Bone marrow (tissue), 2 donors: ENCODE measurements at places on chromosomes 4 and X.

- no peak for DNase-seq
Measured at GRCh38 chr4:6442555-6442954, 29.9 kb downstream of the PPP2R2C start.

GRCh38 chrX:16187024-16187760 lies 19.9 kb downstream of the MAGEB17 start:
- DNase-seq = no peak

DNA sequence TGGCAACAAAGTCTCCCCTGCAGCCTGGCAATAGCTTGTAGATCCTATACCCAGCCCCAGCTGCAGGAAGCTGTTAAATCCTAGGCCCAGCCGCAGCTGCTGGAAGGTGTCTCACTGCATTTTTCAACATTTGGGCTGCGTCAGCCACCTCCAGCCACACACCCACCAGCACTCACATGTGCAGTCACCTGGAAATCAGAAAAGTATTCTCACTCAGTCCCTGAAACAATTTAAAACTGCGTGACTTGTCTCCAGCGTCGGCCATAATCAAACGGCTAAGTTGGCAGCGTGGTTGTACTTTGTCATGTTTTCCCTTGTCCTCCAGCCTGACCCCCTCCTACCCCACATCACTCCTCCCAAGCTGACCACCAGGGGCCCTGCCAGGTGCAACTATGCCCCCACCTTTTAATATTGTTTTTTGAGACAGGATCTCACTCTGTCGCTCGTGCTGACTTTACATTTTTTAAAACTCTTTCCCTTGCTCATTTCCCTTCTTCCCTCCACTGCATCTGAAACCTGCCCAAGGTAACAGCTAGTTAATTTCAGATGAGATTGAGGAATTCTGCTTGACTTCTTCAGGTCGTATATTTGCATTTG lies 97.2 kb upstream of the FRG1 start:
- no peak for DNase-seq

- no peak for DNase-seq
Measured at GRCh38 chrX:67725471-67725870, 181.7 kb downstream of the AR start.

DNA sequence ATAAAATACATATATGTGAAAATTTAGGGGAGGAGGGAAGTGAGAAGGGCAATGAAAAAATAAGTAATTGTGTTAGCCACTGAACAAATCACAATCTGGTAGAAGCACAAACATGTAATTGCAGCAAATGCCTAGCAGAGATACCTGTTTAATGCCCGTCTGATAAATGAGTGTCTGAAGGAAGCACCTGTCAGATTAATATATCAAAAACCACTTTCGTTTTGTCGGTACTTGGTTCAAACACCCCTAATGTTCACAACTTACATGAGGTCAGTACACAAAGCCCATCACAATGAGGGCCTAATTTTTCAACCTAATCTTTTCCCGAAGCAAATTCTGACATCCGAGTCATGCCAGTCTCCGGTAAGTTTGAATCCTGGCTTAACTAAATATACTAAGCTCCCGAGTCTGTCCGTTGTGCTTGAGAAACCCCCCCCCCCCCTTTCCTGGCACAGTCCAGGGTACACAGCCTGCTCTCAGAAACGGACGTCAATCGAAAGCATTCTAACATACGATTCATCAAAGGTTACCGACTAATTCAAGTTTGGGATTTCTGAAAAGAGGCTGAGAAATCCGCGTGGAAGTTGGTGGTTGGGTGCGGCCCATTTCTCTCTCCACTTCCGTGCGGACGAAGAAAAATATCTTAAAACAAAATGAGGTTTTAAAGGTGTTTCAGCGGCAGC lies 758 bp downstream of the SDAD1 start:
- DNase-seq = no peak

DNA sequence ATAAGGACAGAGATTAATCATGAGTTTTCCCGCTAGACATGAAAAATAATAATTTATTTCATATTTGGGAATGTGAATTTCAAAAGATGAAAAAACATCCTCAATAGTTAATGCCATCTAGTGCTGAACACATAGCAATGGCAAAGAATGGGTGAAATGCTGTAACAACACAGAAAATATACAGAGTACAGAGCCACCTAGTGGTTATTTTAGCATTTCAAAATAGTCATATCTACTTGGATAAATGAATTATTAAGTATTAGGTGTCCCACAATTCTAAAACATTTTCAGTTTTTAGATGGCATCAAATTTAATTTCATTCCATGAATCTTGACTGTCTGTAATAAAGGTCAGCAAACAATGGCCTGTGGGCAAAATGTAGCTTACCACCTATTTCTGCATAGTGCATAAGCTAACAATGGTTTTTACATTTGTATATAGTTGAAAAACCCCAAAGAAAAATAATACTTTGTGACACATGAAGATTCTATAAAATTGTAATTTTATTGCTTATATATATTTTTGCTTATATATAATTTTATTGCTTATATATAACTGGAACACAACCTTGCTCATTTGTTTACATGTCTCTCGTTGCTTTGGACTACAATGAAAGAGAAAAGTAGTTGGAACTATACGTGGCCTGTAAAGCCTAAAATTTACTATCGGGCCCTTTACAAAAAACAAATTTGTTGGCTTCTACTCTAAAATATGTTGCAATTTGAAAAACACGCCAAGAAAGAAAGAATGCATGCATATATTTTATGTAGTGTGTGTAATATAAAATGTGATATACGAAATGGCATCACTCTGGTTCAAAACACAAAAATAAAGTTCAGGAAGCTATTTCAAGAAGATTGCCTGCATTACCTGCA lies 99.1 kb upstream of the FAM47C start:
- no peak for DNase-seq

DNA sequence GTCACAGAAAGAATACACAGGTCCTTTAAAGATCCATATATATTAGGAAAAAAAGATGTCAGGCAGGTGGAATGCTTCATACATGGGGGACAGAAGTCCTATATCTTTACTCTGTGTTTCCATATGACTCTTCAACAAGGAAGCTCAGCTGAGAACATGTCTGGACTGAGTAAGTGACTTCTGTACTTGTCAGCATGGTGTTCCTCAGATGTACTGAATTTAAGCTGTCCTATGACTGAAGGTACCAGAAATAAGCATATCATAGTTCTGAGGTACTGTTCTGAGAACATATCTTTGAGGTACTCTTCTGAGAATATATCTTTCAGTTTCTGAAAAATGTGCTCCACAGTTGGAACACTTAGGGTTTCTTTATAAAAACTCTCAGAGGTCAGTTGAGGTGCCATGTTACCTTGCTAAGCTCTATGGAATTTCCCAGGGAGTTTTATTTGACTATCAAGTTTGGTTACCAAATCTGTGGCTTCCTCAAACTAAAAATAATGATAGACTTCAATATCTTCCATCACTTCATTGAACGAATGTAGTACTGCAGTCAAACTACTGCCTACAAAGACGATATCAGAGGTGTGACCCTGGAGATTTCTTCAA lies 597.2 kb upstream of the GNPDA2 start:
- no peak for DNase-seq

DNA sequence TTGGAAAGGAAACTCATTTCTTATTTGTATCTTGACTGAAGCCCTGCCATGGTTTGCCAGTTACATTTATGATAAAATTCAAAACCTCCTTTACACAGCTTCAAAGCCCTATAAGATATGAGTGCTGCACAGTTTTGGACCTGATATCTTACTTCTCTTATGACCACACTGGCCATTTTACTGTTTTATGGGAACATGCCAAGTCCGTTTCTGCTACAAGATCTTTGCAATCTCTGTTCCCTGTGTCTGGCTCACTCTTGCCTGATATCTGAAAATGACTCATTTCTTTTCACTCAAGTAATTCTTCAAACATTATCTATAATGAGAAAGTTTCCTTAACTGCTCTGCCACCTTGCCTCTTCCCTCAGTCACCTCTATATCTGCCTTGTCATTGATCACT lies 247.3 kb downstream of the SPOCK3 start:
- DNase-seq = no peak

DNA sequence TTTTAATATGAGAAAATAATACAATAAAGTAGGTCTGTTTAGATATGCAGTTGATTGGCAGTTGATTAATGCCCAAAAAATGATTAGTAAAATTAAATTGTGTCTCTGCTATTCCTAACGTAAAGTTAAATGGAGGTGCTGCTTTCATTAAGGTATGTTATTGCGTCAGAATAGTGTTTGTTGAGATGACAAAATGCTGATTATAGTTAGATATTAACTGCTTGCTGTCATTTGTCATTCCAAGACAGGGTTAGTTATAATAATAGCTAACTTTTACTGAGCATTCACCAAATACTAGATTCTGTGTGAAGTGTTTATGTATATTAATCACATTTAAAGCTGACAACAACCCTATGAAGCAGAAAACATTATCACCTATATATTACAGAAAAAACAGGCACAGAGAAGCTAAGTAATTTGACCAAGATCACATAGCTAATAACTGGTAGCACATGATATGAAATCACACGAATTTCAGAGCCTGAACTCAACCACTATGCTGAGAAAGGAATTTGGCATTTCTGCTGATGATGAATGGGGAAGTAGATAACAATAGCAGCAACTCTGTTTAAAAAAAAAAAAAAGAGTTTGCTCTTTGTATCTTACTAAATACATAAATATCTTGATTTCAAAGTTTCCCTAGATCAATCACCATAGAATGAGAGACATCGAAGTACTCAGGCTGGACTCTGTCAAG lies 59.7 kb upstream of the WDR44 start:
- DNase-seq = no peak

DNA sequence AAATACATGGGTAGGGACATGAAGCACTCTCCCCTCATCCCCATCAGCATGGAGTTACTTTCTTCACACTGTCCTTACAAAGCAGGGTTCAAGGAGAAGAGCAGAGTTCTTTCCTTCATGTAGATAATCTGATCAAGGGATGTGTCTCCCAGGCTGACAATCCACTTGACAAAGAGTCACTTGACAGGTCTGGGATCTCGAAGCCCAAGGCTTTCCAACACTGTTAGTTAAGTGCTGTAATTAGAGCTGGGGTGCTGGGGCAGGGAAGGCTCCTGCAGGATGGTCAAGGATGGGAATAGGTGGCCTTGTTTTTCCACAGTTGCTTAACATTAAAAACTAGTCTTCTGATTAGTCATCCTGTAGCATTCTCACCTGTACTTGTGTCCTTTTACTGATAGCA lies 38.0 kb downstream of the CCNG2 start:
- no peak for DNase-seq

GRCh38 chrX:7159149-7159861 lies 11.4 kb upstream of the PUDP start:
- no peak for DNase-seq

- no peak for DNase-seq
Measured at GRCh38 chr4:67320645-67321044, 224.7 kb downstream of the CENPC start.

DNA sequence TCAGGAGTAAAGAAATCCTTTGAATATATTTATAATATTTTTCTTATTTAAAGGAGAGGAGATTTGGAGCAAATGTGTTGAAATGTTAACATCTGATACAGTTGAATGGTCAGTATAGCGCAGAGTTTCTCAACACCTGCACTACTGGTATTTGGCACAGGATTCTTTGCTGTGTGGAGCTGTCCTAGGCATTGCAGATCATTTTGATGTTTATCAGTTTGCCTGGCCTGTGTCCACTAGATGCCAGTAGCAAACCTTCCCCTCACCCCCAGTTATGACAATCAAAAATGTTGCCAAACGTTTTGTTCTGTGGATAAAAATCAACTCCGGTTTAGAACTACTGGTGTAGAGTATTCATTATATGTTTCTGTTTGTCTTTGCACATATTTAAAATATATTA lies 765.3 kb upstream of the SLIT2 start:
- no peak for DNase-seq

GRCh38 chr4:10521424-10521823 lies 64.2 kb upstream of the ZNF518B start:
- DNase-seq = no peak

DNA sequence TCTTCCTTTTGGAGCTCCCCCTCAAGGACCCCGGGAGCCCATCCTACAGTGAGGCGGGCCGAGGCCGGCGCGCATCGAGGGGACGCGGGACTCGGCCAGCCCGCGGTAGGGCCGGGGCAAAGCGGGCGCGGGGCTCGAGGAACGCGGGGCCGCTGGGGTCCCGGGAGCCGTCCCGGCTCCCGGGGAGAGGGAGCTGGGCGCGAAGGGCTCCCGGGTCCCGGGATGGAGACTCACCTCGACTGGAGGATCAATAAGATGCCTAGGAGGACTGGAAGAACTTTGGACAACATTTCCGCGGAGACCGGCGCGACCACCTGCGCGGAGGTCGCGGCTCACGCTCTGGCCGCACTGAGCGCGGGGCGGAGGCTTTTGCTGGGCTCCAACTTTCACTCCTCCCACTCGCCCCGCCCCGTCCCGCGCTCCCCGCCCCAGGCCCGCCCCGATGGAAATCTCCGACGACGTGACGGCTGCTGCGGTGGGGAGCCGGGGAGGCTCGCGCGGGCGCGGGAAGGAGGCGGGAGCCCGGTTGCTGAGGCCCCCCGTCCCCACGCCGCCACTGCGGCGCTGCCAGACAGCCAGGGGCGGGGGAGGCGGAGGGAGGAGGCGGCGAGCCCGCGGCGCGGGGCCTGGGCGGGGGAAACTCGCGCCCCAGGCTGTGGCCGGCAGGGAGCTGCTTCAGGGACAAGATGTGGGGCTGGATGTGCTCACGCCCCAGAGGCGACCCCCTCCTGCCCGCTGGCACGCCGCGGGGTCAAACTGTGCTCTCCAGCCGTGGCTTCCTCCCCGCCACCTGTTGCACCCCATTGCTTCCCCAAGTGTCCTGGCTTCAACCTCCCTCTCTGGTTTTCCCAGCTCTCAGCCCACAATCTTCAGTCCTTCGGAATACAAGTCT lies at the start of gene GABRE:
GABRE (minus strand) TSS at position 341 of the 892 bp plus-strand sequence; CDS start at position 290, 51 bp downstream.
- no peak for DNase-seq

GRCh38 chr4:158777423-158778155 lies 8.8 kb downstream of the FNIP2 start:
- DNase-seq = no peak

- DNase-seq = no peak
Measured at GRCh38 chrX:106955004-106955772, 35.0 kb downstream of the CLDN2 start.

GRCh38 chrX:103608306-103608963 lies 672 bp downstream of the TCEAL3 start:
- no peak for DNase-seq

- DNase-seq = no peak
Measured at GRCh38 chr4:173837517-173837916, 307.5 kb upstream of the HAND2 start.

- DNase-seq = no peak
Measured at GRCh38 chrX:39440799-39441284, 639.6 kb downstream of the MID1IP1 start.

GRCh38 chr4:151296227-151296626 lies 19.3 kb downstream of the PRSS48 start:
- no peak for DNase-seq

GRCh38 chr4:88008743-88009171 lies 1.3 kb downstream of the PKD2 start:
- DNase-seq = no peak

- DNase-seq = no peak
Measured at GRCh38 chr4:53553486-53554210, 37.6 kb downstream of the LNX1 start.

- DNase-seq = no peak
Measured at GRCh38 chr4:185305979-185306442, 89.7 kb downstream of the LRP2BP start.

- DNase-seq = no peak
Measured at GRCh38 chr4:99587803-99588202, 13.2 kb downstream of the MTTP start.
